GOT3 (cell line): ENCODE measurements at places on chromosomes 12 and 14.

- no peak for DNase-seq
These were observed 25.8 kb upstream of the STRAP start for GRCh38 chr12:15856097-15856982.

GRCh38 chr12:66428261-66428660 lies 126.0 kb downstream of the HELB start:
- no peak for DNase-seq

DNA sequence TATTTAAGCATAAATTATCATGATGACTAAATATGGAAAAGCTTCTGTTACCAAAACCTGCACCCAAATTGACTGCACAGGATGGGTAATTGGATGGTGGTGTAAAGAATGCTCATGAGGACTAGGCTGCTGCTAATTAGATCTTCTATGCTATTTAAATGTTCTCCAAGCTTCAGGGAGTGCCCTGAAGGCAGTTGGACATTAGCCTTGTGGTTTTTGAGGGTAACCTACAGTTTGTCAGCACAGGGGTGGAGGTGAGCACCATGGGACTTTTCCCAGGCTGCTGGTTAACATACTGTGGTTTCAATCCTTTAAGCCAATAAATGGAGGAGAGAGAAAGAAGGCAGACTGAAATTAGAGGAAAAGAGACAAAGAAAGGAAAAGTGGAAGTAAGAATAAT lies 145.0 kb downstream of the WIF1 start:
- DNase-seq: no peak

DNA sequence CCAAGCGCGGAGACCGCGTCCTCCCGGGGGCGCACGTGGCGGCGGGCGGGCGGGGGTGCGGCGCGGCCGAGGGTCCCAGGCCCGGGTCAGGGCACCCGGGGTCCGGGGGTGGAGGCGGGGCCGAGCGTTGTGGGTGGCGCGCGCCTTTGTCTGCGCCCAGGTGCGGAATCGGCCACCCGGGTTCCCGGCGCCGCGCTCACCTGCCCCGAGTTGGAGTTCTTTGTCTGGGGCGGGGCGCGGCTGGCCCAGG lies 50.1 kb downstream of the LRCOL1 start:
- DNase-seq: no peak

DNA sequence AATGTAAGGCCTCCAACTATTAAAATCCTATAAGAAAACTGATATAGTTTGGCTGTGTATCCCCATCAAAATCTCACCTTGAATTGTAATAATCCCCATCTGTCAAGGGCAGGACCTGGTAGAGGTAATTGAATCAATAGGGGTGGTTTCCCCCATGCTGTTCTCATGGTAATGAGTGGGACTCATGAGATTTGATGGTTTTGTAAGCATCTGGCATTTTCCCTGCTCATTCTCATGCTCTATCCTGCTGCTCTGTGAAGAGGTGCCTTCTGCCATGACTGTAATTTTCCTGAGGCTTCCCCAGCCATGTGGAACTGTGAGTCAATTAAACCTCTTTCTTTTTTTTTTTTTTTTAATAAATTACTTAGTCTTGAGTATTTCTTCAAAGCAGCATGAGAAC lies 31.9 kb downstream of the TSPAN19 start:
- no peak for DNase-seq

- no peak for DNase-seq
These were observed 147.1 kb downstream of the KIF26A start for GRCh38 chr14:104285508-104285840.

DNA sequence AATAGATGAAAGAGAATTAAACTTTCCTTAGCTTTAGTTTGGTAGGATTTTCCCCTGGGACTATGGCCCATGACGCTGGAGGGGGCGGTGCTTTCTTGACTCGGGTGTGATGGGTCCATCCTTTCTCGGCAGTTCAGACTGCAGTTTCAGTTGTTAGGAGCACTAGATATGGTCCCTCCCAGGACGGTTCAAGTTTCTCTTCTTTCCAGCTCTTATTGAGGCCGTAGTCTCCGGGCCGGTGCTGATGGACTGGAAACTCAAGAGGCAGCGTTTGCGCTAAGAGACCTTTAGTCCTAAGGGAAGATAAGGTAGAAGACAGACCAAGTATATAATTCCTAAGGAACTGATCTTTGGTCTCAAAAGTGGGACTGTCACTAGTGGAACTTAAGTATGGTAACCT lies 111.2 kb downstream of the RIN3 start:
- DNase-seq: no peak

GRCh38 chr12:92356425-92356824 lies 210.8 kb upstream of the BTG1 start:
- DNase-seq: no peak

DNA sequence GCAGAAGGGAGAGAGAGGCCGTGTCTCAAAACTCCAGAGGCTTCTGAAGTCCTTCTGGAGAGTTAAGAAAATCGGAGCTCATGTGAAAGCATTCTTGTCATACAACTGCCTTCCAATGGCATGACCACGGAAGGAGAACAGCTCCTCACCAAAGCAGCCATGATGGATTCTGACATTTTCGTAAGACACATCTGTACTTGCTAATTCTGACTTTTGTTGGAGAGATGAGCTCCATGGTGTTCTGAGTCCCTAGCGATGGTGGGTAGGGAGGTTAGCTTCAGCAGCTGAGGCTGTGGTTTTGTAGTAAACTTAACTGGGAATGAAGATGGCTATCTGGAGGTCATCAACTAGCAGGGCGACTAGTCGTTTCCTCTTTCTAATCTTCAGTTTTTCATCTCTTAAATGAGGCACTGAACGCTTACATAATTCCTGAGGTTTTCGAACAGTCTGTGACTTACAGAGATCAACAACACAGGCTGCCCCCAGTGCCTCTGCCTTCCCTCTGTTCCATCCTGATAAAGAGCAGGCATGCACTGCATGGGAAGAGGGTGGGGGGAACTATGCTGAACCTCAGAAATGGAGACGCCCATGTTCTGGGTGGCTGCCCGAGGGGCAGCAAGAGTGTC lies 28.6 kb upstream of the DICER1 start:
- DNase-seq: no peak

GRCh38 chr12:23446746-23447145 lies 502.7 kb downstream of the SOX5 start:
- DNase-seq: no peak

GRCh38 chr12:127729381-127729780 lies 537.6 kb upstream of the TMEM132C start:
- no peak for DNase-seq

GRCh38 chr12:116852303-116852702 lies 28.9 kb downstream of the HRK start:
- no peak for DNase-seq

DNA sequence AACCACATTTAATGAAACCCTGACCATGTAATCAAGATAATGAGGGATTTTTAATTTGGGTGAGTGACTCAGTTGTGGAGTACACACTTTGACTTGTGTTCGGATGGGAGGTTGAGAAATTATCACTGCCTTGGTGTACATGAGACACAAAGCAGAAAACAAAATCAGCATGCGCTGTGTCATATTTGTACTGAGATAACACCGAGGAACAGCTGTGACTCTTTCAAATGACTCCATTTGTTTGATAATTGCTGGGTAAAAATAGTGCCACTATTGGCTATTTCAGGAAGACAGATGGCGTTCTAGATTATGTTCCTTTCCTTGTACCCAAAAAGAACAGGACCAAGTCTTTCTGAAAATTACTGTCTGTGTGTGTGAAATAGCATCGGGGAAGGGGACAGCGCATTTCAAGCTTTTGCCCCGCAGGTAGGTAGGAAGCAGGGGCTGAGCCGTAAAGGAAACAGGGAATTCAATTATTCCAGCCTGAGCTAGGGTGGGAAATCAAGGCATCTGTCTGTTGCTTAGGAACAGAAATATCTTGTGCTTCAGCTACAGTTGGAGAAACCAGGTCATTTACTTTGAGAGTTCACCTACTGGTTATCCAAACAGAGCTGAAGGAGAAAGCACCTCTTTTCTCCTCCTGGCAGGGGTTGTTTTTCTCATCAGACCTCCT lies 114.3 kb downstream of the SNAPC1 start:
- DNase-seq: no peak

DNA sequence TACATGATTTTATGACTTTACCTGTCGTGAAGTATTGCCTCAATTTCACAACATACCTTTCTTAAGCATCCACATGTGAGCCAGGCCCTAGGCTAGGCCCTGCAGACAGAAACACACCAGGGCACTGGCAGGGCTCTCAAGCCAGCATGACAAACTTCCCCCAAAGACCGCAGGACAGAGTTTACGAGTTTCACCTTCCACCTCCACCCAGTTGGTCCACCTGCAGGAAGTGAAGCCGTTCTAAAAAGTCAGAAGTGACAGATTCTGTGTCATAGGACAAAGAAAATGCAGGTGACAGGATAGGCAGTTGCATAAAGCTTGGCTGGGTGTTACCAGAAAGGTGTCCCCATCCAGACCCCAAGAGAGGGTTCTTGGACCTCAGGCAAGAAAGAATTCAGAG lies 382.3 kb downstream of the PCNX1 start:
- DNase-seq: no peak

DNA sequence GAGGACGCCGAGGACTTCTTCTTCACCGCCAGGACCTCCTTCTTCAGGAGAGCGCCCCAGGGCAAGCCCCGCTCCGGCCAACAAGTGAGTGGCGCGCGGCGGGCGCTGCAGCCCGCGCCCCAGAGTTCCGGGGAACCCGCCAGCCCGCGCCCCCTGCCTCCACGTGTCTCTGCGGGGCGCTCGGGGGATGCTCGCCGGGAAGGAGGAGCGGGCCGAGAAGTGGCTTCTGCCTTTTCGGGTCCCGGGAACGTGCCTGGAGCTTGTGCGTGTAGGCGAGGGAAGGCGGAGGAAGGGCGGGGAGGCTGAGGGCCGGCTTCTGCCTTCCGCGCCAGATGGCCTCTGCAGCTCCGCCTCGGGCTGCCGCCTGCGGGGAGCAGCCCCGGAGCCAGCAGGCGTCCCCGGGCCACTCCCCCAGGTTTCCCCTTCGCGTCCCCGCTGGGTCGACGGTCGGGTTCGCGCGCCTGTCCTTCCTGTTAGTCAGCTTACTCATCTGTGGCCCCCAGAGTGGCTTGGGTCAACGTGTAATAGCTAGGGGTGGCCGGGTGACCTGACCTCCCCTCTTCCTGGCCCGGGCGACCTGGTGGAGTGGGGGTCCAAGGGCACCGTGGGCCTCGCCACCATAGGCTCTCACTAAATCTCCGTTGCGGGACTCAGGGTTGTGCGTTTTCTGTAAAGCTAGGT lies 505 bp downstream of the RASSF3 start:
- DNase-seq: no peak

DNA sequence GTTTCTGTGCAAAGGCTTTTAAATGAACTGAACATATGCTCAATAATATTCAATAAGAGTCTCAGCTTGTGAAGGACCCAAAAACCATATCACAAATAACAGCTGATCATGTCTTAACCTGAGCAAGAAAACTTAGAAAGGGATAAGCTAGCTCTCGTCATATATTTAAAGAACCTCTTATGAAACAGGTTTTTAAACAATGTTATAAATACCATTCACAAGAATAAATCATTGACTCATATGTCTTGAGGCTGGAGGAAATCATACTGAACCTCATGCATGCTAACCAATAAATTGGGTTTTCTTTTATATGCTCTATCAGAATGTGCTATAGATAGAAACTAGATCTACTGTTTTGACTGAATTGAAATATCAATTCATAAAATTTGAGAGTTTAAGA lies 426.9 kb downstream of the NOVA1 start:
- DNase-seq: no peak

- DNase-seq: no peak
These were observed 6.2 kb upstream of the DYRK4 start for GRCh38 chr12:4555804-4556203.

- DNase-seq: no peak
These were observed 5.6 kb upstream of the DYNLL1 start for GRCh38 chr12:120490325-120490724.

DNA sequence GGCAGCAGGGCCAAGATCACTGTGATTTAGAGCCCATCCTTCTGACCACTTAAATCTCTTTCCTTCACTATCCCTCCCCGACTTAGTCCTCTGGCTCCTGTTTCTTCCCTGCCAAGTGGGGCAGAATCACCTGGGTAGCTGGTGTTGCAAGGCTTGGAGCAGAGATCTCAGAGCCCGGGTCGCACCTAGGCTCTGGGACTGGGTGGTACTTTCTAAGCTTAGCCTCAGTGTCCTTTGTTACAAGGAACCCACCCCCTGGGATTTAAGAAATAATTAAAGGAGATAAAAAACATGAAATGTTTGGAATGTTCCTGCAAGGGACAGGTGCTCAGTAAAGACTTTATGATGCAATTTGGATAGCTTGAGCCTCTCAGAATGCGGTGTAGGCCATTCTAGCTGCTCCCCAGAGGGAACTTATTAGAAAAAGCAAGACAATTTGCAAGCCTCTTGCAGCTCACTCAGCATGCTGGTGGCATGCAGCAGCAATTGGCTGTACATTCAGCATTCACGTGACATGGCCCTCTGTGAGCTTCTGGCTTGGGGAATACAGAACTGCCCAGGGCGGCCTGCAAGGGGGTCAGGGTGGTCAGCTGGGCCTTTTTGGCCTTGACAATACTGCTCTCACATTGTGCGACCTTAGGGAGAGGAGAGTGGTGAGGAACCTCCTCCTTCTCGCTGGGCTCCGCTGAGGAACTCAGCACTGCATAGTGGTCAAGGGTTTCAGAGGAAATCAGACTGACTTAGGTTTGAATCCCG lies 16.8 kb downstream of the C14orf132 start:
- DNase-seq: no peak

DNA sequence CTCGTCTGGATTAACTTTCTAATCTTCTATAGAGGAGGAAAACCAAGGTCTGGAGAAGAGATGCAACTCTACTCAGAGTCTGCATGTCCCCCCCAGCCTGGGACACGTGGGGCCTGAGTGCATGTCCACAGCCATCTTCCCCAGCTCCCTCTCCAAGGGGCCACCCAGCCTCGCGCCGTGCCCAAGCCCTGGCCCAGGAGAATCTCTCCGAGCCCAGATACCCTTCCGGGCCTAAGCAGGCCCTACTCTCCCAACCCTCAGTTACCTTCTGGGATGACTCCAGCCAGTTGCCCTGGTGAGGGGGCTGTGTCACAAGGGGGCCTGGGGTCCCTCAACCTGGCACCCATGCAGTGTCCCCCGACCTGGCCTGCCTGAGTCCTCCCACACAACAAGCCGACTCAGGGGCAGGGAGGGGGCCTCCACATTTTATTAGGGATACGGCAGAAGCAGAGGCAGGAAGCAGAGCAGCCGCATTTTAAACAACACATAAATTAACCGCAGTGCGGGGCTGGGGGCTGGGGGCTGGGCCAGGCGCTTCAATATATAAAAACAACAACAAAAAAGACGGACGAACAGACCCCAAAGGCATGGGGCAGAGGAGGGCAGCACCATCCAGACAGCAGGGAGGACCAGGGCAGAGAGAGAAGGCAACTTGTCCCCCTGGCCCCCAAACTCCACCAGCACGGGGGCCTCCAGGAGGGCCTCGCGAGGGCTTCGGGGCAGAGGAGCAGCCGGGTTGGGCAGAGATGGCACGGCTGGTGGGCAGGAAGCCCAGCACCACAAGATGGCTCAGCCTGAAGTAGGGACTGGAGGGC lies 37.3 kb downstream of the NCKAP5L start:
- DNase-seq: no peak

- no peak for DNase-seq
These were observed 121.2 kb downstream of the METTL25 start for GRCh38 chr12:82479511-82479910.

GRCh38 chr14:30603402-30603801 lies 18.7 kb upstream of the SCFD1 start:
- no peak for DNase-seq
